ENCODE measurements at places on chromosomes 11 and 22. TPM values are rescaled to one million over a fixed set of nuclear protein-coding genes. Genes with fewer than 3 reads are reported as not detected.

- H3K4me3 ChIP-seq = peak overlapping the region; percentile 90
- no peak for DNase-seq
- peaks cover 13% of the 10 kb centered on the region for H3K36me3 ChIP-seq
Observed at GRCh38 chr11:18699848-18700261, 1.3 kb downstream of the TMEM86A start.

DNA sequence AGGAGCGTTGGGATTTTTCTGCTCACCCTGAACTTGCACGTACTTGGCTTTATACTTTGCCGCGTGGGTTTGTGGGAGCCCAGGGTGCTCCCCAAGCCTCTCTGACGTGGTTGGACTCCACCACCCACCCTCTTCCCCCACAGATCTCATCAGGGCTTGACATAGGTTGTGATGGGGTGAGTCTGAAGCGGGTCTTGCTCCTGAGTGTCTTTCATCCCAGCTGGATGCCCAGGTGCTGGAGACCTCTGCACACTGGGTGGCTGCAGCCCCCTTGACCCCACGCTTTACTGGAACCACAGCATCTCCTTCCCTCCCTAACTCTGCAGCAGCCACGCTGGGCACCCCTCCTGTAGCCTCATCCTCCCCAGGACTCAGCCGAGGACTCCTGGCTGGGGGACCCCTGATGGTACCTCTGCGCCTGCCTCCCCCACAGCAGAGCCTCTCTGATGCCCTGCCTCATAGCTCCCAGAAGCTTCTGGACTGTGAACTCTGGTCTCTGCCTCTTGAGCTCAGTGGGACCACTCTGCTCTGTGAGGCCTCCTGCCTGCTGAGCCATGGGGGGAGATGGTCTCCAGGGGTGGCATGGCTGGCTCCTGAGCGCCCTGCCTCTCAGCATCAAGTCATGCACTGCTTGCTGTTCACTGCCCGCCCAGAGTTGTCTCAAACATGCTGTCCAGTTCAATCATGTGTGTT lies 45.2 kb downstream of the MYEOV start:
- H3K27ac ChIP-seq = no peak overlapping the region
- H3K4me3 ChIP-seq = no peak overlapping the region
- H3K36me3 ChIP-seq = no peaks in the 10 kb centered on the region
- no peaks in the 10 kb centered on the region for H3K27me3 ChIP-seq

Gene UCP3
- total RNA-seq = 2.3 TPM

- no peaks in the 10 kb centered on the region for H3K4me1 ChIP-seq
- no peak overlapping the region for H3K4me3 ChIP-seq
- no peak overlapping the region for H3K27ac ChIP-seq
- H3K27me3 ChIP-seq = no peaks in the 10 kb centered on the region
Observed at GRCh38 chr22:35392357-35392756, 7.6 kb upstream of the MCM5 start.

DNA sequence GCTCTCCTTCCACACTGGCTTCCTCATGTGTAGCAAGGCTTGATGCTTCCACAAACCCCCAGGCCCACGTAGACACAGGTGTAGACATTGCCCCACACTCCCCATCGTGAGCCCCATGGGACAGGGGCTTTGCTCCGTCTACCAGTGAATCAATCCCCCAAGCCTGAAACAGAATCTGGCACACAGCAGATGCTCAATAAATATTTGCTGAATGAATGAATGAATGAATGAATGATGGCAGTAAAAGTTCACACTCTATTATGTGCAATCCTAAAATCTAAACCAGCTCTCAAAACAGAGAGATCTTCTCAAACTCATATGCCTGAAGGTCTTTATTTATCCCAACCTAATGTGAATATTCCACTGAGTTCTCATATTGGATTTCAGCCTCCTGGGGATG lies 69.9 kb downstream of the MN1 start:
- H3K4me3 ChIP-seq = no peak overlapping the region
- DNase-seq = no peak
- no peaks in the 10 kb centered on the region for H3K27me3 ChIP-seq
- no peaks in the 10 kb centered on the region for H3K36me3 ChIP-seq

Measured in suprapubic skin (tissue), 4 donors.